ENCODE measurements at places on chromosomes 4 and X.

- DNase-seq, result no peak
Measured at GRCh38 chrX:108312957-108313356, 125.3 kb downstream of the COL4A6 start.

GRCh38 chrX:110852180-110852579 is 56.6 kb upstream of the CHRDL1 start:
- DNase-seq, result no peak

- no peak for DNase-seq
Measured at GRCh38 chr4:53633608-53634007, 42.3 kb upstream of the LNX1 start.

- no peak for DNase-seq
Measured at GRCh38 chr4:99712530-99712929, 54.9 kb upstream of the C4orf54 start.

DNA sequence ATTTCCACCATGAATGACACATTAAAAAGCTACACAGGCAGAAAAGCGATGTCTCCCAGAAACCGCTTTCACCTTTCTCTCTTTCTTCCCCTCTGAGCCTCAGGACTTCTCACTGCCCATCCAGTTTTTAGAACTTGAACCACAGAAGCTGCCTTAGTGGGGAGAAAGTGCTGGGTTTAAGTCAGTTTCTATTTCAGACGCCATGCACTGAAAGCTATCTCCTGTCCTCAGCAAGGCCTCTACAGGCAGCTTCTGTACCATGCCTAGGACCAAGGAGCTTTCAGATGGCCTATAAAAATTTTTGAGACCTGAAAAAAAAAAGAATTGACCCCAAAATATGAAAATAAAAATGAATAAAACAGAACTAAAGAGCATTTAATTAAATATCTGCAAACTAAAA is 34.5 kb downstream of the RAB33B start:
- DNase-seq, result no peak

GRCh38 chr4:114277690-114278089 is 298.2 kb upstream of the ARSJ start:
- no peak for DNase-seq

GRCh38 chr4:136644279-136644678 is 888.0 kb downstream of the PCDH18 start:
- DNase-seq, result no peak

DNA sequence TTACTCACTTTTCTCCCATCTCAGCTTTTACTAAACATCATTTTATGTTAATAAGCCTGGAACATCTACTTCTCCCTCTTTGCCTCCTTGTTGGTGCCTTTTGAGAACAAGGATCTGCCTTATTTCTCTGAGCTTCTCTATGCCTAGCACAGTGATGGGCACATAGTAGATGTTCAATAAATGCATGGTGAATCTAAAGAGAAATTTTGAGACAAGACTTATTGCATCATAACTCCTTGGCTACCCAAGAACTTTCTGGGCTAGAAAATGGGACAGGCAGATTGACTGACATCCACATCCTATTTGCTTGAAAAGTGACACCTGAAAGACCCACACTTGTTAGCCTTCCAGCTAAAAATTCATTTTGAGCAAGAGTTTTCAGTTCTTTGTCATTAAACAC is 87.2 kb upstream of the TFDP3 start:
- DNase-seq, result no peak

GRCh38 chr4:112994732-112995464 is 54.6 kb upstream of the ANK2 start:
- DNase-seq, result no peak

DNA sequence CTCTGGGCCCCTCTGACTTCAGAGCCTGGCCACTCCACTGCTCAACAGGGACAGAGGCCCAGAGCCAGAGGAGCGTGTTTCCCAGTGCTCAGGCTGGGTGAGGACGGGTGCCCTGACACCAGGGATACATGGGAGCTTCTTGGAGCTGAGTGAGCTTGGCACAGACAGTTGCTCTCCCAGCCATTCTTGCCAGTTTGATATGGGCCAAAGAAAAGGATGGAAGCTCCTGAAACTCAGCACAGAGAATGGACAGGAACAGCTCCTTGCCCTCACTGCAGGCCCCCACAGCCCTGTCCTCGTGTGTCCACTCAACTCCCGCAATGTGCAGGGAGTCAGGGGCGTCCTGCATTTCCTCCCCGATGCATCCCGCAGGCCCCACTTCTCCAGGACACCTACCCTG is 38.8 kb downstream of the NSG1 start:
- DNase-seq, result no peak

DNA sequence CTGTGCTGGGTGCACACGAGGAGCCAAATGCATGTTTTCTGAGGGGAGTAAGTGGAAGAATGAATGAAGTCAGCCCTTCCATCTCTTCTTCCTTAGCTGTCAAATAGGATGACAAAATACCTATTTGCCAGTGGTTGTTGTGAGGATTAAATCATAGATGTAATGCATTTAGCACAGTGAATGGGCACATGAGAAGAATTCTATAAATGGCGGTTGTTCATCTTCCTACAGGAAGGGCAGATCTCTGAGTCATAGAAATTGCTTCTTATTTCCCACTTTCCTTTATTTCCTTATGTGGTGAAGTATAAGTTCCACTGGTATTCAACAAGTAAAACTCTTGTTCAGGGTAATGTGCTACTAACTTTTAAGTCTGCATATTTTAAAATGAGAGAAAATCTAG is 83.1 kb downstream of the SORBS2 start:
- DNase-seq, result no peak

DNA sequence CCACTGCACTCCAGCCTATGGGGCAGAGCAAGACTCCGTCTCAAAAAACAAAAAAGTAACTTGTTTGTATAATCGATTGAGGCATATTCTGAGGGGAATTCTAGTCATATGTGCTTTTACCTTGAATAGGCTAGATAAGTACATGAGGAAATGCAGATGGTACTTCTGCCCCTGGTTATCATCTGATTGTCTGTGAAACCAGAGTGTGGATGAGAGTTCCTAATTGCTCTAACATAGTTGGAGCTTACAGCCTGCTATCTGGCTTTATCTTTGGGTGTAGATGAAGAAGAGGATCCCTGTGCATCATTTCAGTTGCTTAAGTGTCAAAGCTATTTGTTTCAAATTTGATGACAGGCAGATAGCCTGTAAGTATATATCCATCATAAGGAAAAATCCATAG is 205.1 kb downstream of the RAPGEF2 start:
- DNase-seq, result no peak

- no peak for DNase-seq
Measured at GRCh38 chrX:44152852-44153251, 179.7 kb upstream of the NDP start.

DNA sequence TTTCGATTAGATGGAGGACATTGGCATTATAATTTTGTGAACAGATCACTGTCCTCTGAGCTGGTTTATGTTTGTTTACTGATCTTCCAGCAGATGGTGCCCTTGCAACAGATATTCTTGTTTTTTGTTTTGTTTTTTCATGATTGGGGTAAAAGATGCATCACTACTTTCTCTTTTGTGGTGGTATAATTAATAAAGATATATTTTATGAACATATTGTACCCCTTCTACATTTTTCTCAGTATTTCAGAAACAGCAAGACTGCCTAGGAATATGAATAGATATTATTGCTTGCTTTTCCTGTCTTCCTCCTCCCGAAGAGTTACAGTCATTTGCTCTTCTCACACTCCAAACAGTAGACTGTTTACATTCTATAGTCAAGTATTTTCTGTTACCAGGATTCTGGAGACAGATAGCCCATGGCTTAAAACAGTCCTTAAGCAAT is 905.2 kb downstream of the TRAM1L1 start:
- no peak for DNase-seq

GRCh38 chr4:5387457-5387856 is 320.9 kb downstream of the EVC2 start:
- no peak for DNase-seq

DNA sequence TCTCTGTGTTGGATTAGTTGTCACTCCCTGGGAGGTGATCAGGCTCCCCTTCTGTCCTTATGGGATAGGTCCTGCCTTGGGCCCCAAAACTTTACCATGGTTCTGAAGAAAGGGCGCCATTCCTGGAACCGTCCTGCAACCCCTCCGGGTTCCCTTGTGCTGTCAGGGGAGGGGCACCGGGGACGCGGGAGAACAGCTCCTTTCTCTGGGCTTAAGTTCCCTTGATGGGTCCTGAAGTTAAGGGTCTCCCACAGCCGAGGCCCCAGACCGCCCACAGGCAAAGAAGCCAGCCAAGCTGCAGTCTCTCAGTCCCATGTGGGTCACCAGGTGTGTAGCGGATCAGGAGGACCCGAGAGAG is 44.8 kb downstream of the UGT2A3 start:
- DNase-seq, result no peak

DNA sequence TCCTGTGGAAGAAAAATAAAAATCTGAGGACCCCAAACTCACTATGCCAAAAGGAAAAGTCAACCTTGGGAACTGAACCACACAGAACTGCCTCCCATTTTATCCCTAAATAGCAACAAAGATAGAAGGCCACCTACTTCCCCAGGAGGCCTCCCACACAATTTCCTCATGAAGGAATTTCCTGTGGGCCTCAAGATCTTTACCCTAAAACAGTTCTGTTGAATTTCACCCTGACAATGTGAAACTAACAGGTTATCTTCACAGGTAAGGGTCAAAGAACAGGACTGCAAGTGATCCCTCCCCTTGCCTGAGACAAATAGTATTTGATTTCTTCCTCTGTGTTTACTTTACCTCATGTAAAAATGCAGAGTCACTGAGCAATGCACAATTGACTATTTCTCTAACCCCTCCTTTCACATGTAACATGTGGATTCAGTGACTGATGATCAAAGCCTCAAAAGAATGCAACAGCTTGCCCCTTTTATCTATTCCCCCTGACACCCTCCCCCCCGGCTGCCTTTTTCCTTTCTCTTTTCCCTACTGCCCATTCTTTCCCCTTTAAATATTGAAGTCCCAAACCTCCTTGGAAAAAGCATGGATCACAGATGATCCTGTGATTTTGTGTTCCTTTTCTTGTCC is 33.3 kb downstream of the MEPE start:
- no peak for DNase-seq

Data from activated CD4-positive, alpha-beta T cell treated with anti-CD3 and anti-CD28 coated beads, Interleukin-2, amount 50 U/mL, for 24 hours (primary cell).